ENCODE measurements at places on chromosomes 2 and 18. TPM values are rescaled to one million over a fixed set of nuclear protein-coding genes. Genes with fewer than 3 reads are reported as not detected.

SERPINB11 gene
- total RNA-seq: not detected

KIF5C gene
- total RNA-seq: 0.16 TPM

GCG gene
- not detected for total RNA-seq

LTBP1 gene
- 576 TPM for total RNA-seq

C2orf72 gene
- total RNA-seq: not detected

DQX1 gene
- total RNA-seq: not detected

DSC3 gene
- total RNA-seq: 0.24 TPM

HOXD3 gene
- total RNA-seq: 22.4 TPM

HOXD9 gene
- total RNA-seq: 8.9 TPM

SCN7A gene
- total RNA-seq: not detected

RND3 gene
- total RNA-seq: 601 TPM

ME2 gene
- total RNA-seq: 27.4 TPM

NEB gene
- 0.16 TPM for total RNA-seq

PLEK gene
- total RNA-seq: not detected

SMPD4 gene
- total RNA-seq: 25.3 TPM

SEPTIN2 gene
- 448 TPM for total RNA-seq

ACKR3 gene
- 17.8 TPM for total RNA-seq

CIDEA gene
- not detected for total RNA-seq

LAMA1 gene
- total RNA-seq: 1.9 TPM

SLC9A4 gene
- under 0.01 TPM for total RNA-seq

HOXD13 gene
- not detected for total RNA-seq

CCDC138 gene
- total RNA-seq: 4.1 TPM

LDAH gene
- total RNA-seq: 23.0 TPM

TBR1 gene
- not detected for total RNA-seq

SF3B1 gene
- total RNA-seq: 327 TPM

NEU2 gene
- total RNA-seq: not detected

ITGB6 gene
- 0.61 TPM for total RNA-seq

DSG4 gene
- total RNA-seq: not detected

TNS1 gene
- total RNA-seq: 96.4 TPM

CHST10 gene
- total RNA-seq: 12.5 TPM

MRPL19 gene
- 31.3 TPM for total RNA-seq

FZD7 gene
- 21.3 TPM for total RNA-seq

MC2R gene
- total RNA-seq: not detected

CCNYL1 gene
- 15.9 TPM for total RNA-seq

PLEKHA3 gene
- total RNA-seq: 9.1 TPM

FBXO41 gene
- 1.5 TPM for total RNA-seq

ALKAL2 gene
- not detected for total RNA-seq

KCNS3 gene
- total RNA-seq: 1.3 TPM

SCN1A gene
- 11.5 TPM for total RNA-seq

PUM2 gene
- 54.8 TPM for total RNA-seq

SFT2D3 gene
- 6.6 TPM for total RNA-seq

TRIM54 gene
- total RNA-seq: not detected

G6PC2 gene
- total RNA-seq: not detected

DNER gene
- not detected for total RNA-seq

B3GNT7 gene
- 0.65 TPM for total RNA-seq

RBM44 gene
- total RNA-seq: 0.49 TPM

EFR3B gene
- total RNA-seq: 0.16 TPM

STEAP3 gene
- 60.0 TPM for total RNA-seq

RGPD3 gene
- 0.49 TPM for total RNA-seq

LINC00305 gene
- total RNA-seq: not detected

ASPRV1 gene
- total RNA-seq: 0.32 TPM

HNMT gene
- total RNA-seq: 31.0 TPM

SKA1 gene
- 0.81 TPM for total RNA-seq

CUL3 gene
- 42.9 TPM for total RNA-seq

POTEC gene
- not detected for total RNA-seq

Measured in hair follicle dermal papilla cell (primary cell).